NCI-H345 (cell line): ENCODE measurements at places on chromosomes 7 and 10.

DNA sequence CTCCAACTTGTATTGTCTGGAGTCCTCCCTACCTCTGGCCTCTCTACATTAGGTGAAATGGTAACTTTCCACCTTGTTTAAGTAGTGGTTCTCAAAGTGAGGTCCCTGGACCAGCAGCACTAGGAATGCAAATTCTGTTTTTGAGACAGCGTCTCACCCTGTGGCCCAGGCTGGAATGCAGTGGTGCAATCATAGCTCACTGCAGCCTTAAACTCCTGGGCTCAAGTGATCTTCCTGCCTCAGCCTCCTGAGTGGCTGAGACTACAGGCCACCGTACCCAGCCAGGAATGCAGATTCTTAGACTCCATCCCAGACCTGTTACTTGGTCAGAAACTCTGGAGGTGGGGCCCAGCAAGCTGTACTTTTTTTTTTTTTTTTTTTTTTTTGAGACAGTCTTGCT, 6.8 kb upstream of the TBL2 start:
- no peak for DNase-seq

DNA sequence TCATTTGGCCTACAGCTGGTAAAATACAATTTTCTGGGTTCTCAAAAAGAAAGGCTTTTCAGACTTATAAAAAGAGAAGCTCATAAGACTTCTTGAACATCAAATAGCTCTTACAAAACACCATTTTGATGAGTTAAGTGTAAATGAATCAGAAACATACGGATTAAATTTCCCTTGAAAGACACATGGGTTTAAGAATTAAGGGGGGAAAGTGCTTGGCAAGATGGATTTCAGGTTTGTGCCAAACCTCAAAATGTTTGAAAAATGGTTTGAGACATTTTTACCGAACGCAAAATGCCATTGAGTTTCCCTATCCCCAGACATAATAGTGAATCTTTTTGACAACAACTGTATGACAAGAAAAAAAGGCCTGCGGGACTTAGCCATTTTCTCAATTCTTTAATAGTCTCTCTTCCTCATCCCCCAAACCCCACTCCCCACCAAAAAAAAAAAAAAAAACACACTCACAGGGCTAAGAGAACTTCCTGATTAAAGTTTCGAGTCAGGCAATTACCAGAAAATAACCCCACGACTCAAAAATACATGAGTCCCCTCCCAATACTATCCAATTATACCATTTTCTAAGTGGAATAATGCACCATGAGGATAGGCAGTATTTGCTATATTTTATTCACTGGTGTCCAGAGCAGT, 260.1 kb downstream of the TRIL start:
- no peak for DNase-seq

- DNase-seq, result no peak
Observed at GRCh38 chr7:17302575-17303142, 4.2 kb downstream of the AHR start.

GRCh38 chr7:105131033-105131656, 117.1 kb downstream of the KMT2E start:
- no peak for DNase-seq

- DNase-seq, result no peak
Observed at GRCh38 chr10:79490400-79491142, 21.8 kb upstream of the EIF5AL1 start.
